Posterior cingulate gyrus (tissue), 11 donors: ENCODE measurements at places on chromosomes 4 and X.

- no peak for DNase-seq
Observed at GRCh38 chrX:43822014-43822413, 60.2 kb downstream of the MAOB start.

DNA sequence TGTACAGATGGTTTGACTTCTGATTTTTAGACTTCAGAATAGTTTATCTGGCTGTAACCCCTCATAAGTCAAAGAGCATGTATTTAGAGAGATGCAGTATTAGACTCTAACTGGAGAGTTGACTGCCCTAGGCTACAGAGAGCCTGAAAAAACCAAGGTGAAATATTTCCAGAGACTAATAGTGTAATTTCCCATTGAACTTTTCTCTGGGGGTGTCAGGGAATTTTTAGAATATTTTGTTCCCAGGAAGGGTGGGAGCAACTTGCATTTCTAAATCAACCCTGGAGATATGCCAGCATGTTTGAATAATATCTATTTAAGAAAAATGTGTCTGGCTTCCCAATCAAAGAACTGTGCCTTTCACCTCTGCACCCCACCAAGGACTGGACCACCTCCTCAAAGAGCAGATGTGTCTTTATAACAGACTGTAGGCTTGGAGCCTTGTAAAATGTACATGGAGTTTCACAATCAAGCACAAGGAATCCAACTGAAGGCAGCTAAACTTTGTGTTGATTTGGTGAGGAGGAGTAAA is 2.0 kb downstream of the ANXA3 start:
- DNase-seq = no peak

GRCh38 chr4:130901321-130901720 is 1805.4 kb downstream of the C4orf33 start:
- DNase-seq = no peak

DNA sequence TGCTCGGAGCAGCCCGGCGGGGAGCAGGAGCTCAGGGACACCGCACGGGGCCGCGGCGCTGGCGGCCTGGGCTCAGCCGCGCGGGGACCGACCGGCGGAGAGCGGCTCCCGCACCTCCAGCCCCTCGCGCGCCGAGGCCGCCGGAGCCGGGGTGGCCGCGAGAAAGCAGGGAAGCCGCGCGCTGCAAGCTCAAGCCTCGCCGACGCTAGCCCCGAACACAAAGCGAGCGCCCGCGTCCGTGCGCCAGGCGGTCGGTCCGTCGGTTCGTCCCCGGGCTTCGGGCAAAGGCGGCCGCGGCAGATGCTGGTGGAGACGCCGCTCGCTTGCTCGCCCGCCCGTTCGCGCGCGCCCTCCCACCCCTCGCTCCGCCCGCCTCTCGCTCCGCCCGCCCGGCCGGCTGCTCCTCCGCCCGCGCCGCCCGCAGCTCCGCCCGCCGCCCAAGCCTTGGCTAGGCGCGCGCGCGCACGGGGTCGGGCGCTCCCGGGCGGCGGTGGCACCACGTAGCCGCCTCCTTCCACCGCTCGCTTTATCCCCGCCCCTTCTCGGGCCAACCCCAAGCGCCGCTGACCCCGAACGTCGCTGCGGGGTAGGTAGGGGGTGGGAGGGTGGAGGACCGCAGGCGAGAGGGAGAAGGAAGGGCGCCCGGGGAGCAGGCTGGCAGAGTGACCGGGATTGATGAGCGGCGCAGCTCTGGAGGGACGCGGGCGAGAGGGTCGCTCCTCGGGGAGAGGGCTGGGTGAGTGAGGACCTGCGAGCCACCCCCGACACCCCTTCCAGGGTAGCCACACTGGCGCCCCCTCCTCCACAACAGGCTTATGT is at the start of gene TSPAN5:
TSPAN5 (minus strand) TSS at position 325 of the 819 bp plus-strand sequence.
- DNase-seq = peak; percentile 75

DNA sequence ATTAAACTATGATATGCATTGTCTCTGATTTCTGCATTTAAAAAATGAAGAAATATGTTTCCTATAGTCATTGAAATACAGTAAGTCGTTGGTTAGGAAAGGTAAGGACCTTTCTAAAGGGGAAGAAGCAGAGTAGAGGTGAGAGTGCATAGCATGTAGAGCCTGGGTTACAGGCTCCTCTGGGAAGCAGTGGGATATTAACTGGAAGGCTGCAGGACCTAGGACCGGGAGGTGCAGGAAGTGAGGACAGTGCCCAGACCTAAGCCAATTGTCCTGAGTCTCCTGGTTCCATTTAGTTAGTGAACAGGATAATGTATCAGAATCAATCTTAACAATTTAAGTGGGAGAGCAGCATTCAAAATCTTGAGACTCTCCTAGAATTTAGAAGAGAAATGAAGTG is 237.1 kb upstream of the NUDT6 start:
- no peak for DNase-seq

DNA sequence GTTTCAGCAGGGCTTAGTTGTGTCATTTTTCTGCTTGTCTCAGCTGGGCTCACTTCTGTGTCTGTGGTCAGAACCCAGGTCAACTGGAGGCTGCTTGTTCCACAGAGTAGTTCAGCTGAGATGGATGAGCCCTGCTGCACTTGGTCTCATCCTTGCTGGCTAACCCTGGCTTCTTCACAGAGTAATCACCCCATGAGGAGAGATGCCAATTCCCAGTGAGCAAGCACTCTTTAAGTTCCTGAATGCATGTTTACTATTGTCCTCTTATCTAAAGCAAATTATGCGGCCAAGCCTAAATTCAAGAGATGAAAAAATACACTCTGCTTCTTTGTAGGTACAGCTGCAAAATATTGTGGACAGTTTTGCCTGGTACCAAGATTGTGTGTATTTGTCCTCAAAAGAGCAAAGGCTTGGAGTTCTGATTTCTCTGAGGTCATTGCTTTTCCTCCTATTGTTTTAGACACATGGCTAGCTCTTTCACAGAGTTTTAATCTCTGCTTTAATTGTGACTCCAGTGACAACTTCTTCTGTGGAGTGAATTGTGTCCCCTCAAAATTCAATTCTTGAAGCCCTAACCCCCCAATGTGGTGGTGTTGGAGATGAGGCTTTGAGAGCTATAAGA is 236.6 kb upstream of the ANKRD50 start:
- no peak for DNase-seq

DNA sequence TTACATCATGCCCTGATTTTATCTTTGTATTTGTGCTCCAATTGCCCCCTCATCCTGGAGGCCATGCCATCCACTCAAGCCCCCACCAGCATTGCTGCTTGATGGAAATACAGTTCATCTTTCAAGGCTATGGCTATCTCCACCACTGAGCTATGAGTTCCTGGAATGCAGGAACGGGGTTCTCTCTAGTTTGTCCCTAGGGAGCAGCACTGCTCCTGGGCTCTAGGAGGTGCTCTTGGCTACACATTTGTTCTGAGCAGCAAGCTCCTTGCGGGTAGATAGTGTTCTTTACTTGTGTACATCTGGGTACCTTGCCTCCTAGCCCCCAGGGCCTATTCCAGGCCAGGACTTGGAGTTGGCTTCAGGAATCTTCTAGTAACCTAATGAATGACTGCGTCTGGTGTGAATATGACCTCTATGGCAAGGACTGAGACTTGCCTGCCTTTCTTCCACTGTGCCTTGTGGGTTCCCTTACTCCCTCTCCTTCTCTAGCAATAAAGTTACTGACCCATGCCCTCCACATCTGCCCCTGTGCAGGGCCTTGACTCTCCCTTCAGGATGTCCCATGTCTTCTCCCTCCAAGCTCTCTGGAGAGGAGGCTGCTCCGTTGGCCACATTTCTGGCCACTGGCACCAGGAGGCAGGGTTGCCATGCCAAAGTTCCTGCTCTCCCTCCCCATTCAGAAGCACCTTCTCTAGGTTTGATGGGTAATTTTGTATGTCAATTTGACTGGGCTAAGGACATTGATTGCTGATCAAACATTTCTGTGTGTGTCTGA is 7.6 kb downstream of the CITED1 start:
- DNase-seq = no peak

DNA sequence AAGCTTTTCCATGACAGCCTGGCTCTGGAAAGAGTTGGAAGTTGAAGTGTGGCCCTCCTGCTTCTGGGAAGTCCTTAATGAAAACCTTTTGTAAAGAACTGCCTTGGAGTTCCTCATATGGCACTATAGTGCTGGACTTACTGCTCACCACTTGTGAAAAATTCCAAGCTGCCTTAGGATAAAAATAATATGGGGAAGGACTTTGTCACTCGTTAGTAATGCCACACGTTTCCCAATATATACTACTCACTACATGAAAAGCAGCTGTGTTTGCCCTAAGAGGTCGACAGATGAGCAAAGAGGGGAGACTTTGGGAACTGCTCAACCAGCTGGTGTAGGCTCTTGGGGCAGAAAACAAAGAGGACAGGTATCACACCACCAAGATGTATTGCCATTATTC is 11.7 kb downstream of the OPHN1 start:
- no peak for DNase-seq

DNA sequence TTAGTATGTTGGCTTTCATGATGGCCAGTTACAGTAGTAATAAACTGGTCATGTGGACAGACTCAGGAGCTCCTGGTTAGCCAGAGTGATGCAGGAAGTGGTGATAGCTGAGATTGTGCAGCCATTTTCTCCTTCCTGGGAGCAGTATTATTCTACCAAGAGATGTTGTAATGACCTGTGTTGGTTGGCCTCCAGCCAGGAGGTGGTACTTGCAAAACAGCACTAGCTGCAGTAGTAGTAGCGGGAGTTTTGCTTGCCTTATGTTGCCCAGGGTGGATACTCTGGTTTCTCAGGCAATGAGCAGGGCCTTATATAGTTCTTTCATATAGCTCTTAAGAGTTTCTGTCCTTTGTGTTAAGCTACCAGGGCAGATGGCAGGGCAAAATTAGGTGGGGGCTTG is 998.8 kb downstream of the GLUD2 start:
- no peak for DNase-seq

- no peak for DNase-seq
Observed at GRCh38 chrX:115906276-115906675, 264.3 kb upstream of the AGTR2 start.

GRCh38 chr4:108320061-108320460 is 151.3 kb upstream of the LEF1 start:
- no peak for DNase-seq

- no peak for DNase-seq
Observed at GRCh38 chrX:149151805-149152757, 353.0 kb downstream of the IDS start.

- no peak for DNase-seq
Observed at GRCh38 chr4:138916763-138917162, 98.8 kb upstream of the NOCT start.

DNA sequence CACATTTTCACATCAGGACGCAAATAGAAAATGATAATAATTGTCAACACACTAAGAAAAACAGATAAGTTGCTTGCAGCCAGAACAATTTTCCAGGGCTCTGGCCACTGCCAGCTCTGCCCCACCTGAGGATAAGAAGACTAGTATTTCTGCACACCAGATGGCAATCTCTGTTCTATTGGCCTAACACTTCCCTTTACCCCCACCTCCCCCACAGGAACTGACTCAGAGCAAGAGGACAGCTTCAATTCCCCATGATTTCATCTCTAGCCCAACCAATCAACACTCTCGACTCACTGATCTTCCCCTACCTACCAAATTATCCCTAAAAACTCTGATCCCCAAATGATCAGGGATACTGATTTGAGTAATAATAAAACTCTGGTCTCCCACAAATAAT is 164.0 kb downstream of the SMARCA1 start:
- DNase-seq = no peak

DNA sequence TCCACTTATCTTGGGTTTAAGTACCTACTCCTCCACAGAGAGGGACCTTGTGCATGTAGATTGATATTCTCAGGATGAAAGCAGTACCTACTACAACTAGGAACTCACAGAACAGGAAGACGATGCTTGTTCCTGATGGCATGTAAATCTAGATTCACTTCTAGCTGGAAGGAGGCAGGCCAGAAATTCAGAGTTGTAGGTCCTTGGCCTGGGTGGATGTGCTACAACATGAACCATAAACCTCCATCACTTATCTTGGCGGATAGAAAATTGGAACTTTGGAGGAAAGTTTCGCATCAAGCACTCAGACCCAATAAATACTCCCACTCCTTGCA is 9.3 kb upstream of the SMIM20 start:
- DNase-seq = no peak

GRCh38 chrX:44937606-44938005 is 64.6 kb downstream of the KDM6A start:
- DNase-seq = no peak

- DNase-seq = no peak
Observed at GRCh38 chrX:155127465-155127864, 56.2 kb downstream of the BRCC3 start.

DNA sequence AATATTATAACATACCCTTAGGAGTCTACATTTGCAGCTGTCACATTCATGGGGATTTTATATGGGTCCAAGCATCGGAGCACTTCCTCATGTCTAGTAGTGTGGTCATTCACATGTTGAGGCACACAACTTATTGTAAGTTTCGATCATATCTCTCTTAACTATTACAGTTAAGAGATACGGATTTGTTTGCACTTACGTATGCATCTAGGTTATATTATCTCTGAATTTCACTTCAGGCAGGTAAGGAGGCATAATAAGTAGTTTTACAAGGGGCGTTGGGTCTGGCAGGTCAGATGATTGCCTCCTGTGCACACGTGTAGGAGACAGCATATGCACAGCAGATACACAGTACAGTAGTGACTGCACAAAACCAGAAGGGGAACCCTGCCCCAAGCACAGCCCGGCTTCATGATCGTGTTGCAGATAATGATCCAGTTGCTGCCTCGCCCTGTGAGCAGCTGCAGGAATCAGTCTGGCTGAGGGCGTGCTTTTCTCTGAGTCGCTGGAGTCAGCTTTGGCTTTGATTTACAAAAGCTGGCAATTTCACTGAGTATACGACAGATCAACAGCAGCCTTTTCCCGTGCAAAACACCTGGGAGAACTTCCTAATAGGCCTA is 302.9 kb upstream of the GATB start:
- DNase-seq = no peak

GRCh38 chr4:13215560-13215959 is 268.6 kb downstream of the RAB28 start:
- DNase-seq = no peak

DNA sequence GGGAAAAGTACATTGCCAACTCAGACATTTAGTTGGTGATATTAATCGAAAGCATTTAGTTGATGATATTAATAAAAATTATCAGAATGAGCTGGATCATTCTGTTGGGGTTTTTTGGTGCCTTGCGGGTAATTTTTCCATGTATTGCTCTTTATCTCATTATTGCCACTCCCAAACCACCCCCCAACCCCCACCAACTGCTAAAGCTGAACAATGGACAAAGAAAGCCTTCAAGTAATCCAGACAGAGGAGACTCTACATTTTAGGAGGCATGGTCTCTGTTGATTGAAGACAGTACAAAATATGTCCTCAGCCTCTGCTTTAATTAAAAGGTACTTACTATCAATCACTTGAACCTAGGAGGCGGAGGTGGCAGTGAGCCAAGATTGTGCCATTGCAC is 22.5 kb downstream of the PDK3 start:
- no peak for DNase-seq
